ENCODE measurements at places on chromosomes 1 and 21.

- no peak for DNase-seq
Measured at GRCh38 chr1:10236405-10237156, 26.2 kb downstream of the KIF1B start.

DNA sequence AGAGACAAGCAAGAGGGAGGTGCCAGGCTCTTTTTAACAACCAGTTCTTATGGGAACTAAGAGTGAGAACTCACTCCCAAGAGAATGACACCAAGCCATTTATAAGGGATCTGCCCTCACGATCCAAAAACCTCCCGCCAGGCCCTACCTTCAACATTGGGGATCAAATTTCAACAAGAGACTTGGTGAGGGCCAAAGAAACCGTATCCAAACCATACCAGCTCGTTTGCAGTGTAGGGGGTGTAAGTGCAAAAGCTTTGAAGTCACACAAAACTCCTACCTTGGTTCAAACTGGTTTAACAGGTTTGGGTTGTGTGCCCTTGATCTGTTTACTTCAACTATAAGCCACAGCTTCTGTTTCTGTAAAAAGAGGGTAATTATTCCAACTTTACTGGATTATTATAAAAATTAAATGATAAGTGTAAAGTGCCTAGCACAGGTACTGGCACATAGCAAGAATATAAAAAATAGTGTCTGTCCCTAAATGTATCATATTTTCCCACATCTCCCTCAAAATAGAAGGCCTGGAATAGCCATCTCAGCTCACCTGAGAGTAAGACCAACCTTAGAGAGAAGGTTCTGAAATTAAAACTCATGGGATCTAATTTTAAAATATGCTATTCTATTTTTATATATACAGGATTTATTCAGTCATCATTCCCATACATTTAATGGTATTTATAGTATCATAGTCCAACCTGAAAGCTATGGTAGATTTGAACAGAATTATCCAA, 7.0 kb upstream of the USP25 start:
- no peak for DNase-seq

- no peak for DNase-seq
Measured at GRCh38 chr21:36747815-36748383, 49.0 kb downstream of the SIM2 start.

GRCh38 chr1:14136152-14136763, 436.3 kb downstream of the PRDM2 start:
- DNase-seq, result no peak

DNA sequence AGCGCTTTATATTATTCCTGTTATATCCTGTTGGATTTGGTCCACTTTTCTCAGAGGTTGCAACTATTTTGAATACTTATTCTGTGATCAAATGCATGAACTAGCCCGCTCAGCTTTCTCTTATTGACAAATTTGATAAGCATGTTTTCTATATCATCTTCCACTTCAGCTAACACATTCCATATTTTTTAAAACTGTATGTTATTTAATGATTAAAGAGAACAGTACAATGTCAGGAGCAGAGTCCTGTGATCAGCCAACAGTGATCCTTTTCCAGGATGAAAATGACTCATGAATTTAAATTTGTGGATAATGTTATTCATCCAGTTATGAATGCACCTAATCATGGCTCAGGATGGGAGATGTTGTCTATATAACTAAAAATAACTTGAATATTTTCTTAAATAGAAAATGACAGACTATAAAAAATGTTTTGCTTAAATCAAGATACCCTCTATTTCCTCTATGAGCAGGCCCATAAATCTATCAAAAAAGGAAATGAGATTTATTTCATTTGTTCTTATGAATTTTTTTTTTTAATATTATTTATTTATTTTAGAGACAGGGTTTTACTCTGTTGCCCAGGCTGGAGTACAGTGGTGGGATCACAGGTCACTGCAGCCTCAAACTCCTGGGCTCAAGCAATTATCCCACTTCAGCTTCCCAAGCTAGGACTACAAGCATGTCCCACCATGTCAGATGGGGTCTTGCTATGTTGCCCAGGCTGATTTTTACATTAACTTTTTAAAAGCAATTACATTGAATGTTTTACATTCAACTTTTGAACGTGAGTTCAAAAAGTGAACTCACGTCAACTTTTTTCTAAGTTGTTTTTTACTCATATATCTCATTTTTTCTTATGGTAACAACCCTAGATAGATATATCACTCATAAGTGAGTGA, 12.5 kb downstream of the BPNT1 start:
- no peak for DNase-seq

GRCh38 chr1:223244366-223245103, 101.5 kb upstream of the TLR5 start:
- DNase-seq, result peak; percentile 37

- no peak for DNase-seq
Measured at GRCh38 chr21:29939104-29939923, 482 bp downstream of the GRIK1 start.

DNA sequence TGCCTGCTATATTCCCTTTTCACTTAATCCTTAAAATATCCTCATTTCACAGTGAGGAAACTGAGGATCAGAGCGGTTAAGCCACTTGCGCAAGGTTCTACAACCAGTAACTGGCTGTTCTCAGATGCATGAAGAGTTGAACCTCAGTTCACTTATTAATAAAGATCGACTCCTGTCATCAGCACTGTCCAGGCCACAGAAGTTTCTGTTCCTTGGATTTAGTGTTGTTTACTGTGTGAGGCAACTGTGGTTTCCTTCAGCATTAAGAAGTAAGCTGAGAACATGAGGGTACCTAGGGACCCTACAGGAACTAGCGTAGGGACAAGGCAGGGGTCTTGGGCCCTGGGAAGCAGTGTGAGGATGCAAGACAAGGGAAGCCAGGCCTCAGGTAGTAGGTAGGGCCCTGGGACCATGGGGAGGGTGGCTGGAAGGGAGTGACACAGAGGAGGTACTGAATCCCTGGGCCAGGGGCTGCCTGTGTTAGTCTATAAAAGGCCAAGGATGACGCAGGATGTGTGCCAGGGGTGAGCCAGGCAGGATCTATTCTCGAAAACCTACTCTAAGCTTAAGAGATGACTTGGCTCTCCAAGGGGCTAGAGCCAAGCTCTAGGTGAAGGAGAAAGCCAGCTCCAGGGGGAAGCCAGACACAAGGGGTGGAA, 181.2 kb upstream of the CSF3R start:
- no peak for DNase-seq

GRCh38 chr1:38076455-38076854, 29.9 kb upstream of the POU3F1 start:
- DNase-seq, result no peak

- no peak for DNase-seq
Measured at GRCh38 chr1:205827623-205828022, 14.6 kb upstream of the SLC41A1 start.

DNA sequence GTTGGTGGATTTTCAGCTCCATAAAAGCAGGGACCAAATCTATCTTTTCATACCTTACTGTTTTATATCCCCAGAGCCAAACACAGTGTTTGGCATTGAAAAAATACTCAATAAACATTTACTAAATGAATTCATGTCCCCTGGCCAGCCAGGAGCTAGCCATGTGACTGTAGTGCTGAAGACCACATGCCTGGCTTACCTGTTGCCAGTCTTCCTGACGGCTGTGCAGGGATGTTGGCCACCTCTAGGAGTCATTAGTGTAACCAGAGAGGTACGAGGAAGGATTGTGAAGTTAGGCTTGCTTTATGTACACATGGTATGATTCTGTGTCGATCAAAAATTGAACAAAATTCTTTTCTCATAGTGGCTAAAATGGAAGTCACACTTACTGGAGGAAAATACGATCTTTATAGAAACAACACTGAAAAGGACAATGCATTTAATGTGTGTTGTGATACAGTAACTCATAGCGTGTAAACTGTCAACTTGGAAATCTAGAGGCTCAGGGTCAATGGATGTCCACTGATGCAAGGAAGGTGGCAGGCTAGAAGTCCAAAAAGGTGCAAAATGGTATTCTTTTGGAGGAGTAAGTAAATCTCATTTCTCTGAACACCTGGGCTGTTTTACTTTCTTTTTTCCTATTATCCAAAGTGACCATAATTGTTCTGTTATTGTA, 60.9 kb downstream of the FGGY start:
- no peak for DNase-seq

DNA sequence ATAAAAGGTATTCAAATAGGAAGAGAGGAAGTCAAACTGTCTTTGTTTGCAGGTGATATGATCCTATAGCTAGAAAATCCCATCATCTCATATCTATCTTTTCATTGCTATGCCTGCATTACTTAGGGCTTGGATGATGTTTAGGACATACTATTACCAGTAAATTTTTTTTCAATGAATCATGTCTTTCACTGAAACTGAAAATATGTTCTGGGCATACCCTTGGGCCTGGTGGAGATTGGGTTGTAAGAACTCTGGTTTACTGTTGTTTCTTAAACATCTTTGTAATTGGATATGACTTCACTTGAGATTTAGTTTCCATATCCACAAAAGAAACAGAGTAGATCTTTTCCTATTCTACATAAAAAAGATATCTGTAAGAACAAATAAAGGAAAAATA, 502.2 kb upstream of the PRMT6 start:
- no peak for DNase-seq
